Stimulated activated CD8-positive, alpha-beta memory T cell treated with anti-CD3 and anti-CD28 coated beads, Interleukin-2, amount 100 ng/mL, for 1 hour (primary cell): ENCODE measurements at places on chromosomes 4 and X.

- no peak for DNase-seq
Measured at GRCh38 chrX:8815460-8816065, 14.4 kb upstream of the FAM9A start.

GRCh38 chr4:121706595-121707021 is 9.8 kb upstream of the ANXA5 start:
- no peak for DNase-seq

DNA sequence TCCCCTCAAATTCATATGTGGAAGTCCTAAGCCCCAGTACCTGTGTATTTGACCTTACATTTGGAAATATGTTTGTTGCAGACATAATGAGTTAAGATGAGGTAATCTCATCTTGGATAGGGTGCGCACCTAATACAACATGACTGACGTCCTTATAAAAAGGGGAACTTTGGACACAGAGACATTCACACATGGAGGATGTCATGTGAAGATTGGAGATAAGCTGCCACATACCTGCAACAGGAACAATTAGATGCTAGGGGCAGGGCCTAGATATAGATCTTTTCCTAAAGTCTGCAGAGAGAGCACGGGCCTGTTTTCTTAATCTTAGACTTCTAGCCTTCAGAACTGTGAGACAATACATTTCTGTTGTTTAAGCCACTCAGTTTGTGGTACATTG is 162.5 kb downstream of the IL1RAPL2 start:
- DNase-seq = no peak

DNA sequence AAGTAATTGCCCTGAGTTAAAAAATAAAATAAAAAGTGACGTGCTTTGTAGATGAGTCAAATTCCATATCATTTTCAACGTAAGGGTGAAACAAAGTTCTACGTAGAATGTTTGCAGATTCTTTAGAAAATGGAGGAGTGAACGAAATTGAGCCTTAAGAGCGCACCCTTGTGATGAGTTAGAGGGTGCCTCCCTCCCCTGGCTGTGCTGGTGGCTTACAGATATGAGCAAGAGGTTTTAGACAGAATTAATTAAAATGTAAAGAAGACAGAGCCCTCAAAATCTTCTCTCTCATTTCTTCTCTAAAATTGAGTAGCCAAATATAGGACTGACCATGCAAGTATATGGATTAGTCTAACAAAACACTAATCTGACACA is 30.2 kb upstream of the LGI2 start:
- DNase-seq = no peak

- DNase-seq = no peak
Measured at GRCh38 chrX:111444881-111445280, 32.9 kb upstream of the DCX start.

- peak; percentile 44 for DNase-seq
Measured at GRCh38 chr4:113901994-113902787, 77.3 kb downstream of the ARSJ start.

GRCh38 chr4:77802402-77802801 is 16.8 kb downstream of the CNOT6L start:
- DNase-seq = no peak

DNA sequence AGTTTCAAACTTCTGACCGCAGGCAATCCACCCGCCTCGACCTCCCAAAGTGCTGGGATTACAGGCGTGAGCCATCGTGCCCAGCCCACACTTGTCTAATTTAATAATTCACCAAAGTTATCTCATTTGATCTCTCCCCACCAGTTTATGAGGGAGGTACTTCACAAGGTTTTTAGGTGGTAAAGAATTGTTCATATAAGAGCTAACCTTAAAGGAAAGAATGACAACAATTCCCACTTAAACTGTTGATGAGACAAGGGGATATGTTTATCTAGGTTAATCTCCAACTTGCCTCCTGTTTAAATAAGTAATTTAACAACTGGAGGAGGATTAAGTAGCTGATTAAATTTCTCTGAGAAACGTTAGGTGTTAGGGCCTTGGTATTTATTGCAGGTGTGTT is 117.6 kb upstream of the CBLL2 start:
- no peak for DNase-seq

DNA sequence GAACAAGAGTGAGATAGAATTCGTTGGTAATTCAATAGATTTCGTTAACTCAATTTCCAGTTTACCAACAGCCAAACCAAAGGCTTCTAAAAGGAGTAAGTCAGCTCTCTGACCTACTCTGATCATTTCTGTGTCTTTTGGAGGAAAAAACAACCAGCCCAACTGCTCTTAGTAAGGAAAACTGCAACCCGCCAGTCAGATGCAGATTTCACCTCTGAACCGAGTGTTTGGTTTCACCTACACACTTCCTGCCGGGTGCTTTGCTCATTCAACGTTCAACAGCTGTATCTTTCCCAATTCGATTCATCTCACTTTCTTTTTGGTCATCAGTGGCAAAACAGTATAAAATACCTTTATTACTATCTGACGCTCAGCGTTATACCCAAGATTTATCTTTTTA is 24.5 kb downstream of the TMSB4X start:
- DNase-seq = no peak

- DNase-seq = no peak
Measured at GRCh38 chr4:1728061-1728980, 7.0 kb downstream of the TACC3 start.

- DNase-seq = no peak
Measured at GRCh38 chrX:47171996-47172395, 21.6 kb upstream of the UBA1 start.

GRCh38 chr4:149056615-149057014 is 614.4 kb upstream of the NR3C2 start:
- no peak for DNase-seq

- DNase-seq = no peak
Measured at GRCh38 chr4:92303621-92304027, at the start of gene GRID2. Gene GRID2, plus strand, starts transcription at chr4:92303966.

DNA sequence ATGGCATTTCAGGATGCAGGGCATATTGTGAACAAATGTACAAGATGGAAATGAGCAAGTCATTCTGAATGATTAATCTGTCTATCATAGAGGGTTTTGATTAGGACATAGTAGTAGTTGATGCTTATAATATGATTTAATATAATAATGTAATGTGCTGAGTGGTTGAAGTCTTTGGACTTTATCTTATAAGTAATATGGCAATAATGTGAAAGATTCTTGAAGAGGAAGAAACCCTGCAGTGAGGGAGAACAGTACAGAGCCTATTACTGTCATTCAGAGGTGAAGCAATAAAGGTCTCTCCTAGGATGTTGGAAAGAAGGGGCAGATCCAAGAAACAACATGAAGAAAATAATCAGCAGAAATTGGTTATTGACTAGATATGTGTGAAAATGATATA is 16.6 kb downstream of the NFKB1 start:
- no peak for DNase-seq

DNA sequence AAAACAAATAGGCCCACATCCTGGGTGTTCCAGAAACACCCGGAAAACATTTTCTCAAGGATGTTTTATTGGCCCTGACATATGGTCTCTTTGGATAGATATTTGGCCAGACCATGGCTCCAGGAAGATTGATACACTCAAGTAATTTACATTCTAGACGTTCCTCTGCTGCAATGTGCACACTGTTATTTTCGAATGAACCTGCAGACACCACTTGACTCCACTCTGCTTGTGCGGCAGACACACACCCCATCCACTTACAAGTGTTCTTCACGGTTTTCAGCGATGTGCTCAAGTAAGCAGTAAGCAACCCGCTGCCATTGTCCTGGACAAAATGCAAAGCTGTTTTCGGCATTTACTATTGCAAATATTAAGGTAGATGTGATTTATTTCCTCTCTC is 12.0 kb upstream of the GPM6A start:
- DNase-seq = no peak

DNA sequence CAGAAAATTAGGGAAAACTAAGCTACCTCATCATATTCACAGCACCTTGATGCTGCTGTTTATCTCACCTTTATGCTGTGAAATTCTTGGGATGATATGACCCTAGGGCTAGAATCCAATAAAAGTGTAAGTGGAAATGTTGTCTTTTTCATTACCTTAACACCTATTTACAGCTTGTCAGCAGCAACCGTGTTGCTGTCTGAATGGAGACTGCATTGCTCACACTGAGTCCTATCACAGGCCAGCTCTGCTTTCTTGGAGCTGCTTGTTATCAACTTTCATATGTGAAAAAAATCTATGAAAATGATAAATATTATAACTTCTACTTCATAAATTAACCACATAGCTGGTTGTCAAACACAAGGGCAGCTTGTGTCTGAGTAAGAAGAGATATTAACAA is 789.5 kb downstream of the TECRL start:
- no peak for DNase-seq

DNA sequence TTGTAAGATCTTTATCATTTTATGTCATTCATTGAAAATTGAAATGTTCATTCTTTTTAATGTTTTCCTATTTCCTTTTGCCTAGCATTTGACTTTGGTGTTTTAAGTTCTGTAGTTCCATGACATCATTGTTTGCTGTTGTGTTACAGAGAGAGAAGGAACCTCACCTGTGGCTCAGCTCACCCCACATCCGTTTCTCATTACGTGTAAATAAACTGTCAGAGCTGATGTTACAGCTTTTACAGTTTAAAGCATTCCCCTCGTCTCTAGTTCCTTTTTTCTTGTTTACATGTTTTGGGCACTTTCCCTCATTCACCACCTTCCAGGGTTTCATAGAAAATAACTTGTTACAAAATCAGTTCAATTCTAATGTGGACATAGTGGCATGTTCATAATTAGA is 137.2 kb downstream of the FNIP2 start:
- no peak for DNase-seq

- no peak for DNase-seq
Measured at GRCh38 chr4:145277011-145277410, 96.6 kb upstream of the OTUD4 start.
